ENCODE measurements at places on chromosomes 1 and 21. TPM values are rescaled to one million over a fixed set of nuclear protein-coding genes. Genes with fewer than 3 reads are reported as not detected.
A peak's percentile ranks its signal among the peaks of the same experiment; 100 is the strongest.

Gene RASSF5
- polyA plus RNA-seq: 459 TPM

DNA sequence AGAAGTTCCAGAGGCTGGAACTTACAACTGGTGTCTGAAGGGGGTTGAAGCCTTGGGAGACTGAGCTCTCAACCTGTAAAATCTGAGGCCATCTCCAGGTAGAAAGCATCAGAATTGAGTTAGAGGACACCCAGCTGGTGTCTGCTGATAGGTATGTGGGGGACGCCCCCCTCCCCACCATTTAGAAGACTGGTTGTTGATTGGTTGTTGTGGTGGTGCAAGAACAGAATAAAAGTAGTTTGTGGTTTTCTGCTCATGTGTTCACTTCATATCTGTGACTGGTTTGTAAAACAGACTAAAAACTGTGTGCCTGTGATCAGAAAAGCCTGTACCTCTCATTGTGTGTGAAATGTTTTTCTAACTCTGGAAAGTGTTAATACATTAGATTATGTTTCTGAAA, 33.2 kb upstream of the PDE4B start:
- no peak for DNase-seq
- H3K36me3 ChIP-seq: no peaks in the 10 kb centered on the region

DNA sequence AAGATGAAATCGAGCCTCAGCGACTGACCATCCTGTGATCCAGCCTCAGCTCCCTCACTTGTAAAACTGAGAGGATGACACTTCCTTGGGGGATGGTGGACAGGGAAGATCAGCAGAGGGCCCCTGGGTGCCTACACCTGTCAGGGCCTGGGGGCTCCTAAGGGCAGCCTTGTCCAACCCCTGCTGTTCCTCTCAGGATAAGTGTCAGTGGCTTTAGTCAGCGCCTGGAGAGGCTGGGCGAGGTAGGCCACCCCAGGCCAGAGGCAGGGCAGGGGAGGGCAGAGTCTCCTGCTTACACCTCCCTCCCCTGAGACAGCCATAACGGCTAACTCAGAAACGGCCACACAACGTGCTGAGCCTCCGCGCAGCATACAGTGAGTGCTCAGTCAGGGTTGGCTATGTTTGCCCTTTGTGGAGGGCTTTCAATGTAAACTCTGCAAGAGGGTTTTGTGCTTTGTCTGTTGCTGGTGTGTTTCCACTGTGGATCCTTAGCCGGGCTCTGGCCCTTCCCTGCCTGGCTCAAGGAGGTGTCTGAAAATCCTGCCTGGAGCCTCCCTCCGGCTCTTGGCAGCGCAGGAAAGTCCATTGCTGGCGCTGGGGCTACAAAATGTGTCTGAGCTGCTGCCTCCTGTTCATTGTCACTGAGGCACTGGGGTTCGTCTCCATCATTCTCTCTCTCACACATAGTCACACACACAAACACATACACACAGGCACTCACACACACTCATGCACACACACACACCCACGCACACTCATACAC, 588.4 kb downstream of the PTPRU start:
- no peaks in the 10 kb centered on the region for H3K27me3 ChIP-seq
- H3K27ac ChIP-seq: no peak overlapping the region
- H3K4me3 ChIP-seq: no peak overlapping the region
- no peak for DNase-seq

- DNase-seq: peak; percentile 74
- peaks cover 16% of the 10 kb centered on the region for H3K4me1 ChIP-seq
- H3K36me3 ChIP-seq: no peaks in the 10 kb centered on the region
- no peaks in the 10 kb centered on the region for H3K27me3 ChIP-seq
These were observed 11.1 kb upstream of the ARHGEF2 start for GRCh38 chr1:155989242-155990004.
